Subcutaneous adipose tissue (tissue), 4 donors: ENCODE measurements at places on chromosomes 11 and 22. TPM values are rescaled to one million over a fixed set of nuclear protein-coding genes. Genes with fewer than 3 reads are reported as not detected.

Gene SYCE3
- total RNA-seq: 3.3 TPM

Gene SEPTIN3
- 0.19 TPM for total RNA-seq

Gene TRIM48
- not detected for total RNA-seq

Gene FGF4
- not detected for total RNA-seq

Gene AQP11
- total RNA-seq: 0.49 TPM

Gene MMP12
- not detected for total RNA-seq

Gene C11orf97
- not detected for total RNA-seq

Gene HSPB2
- total RNA-seq: 2.0 TPM

Gene OR51B4
- not detected for total RNA-seq
